NCI-H1048 (cell line): ENCODE measurements at places on chromosomes 1 and 21.

DNA sequence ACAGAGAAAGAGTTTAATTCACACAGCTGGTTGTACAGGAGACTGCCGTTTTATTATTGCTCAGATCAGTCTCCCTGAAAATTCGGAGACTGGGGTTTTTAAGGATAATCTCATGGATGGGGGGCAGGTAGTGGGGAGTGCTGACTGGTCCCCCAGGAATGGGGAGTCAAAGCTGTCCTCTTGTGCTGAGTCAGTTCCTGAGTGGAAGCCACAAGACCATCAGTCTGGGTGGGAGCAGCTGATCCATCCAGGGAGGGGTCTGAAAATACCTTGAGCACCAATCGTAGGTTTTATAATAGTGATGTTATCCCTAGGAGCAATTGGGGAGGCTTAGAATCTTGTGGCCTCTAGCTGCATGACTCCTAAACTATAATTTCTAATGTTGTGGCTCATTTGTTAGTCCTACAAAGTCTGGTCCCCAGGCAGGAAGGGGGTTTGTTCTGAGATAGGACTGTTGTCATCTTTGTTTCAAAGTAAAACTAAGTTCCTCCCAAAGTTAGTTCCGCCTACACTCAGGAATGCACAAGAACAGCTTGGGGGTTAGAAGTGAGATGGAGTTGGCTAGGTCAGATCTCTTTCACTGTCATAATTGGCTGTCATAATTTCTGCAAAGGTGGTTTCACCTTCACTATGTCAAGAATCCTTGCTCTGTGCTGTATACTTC, 50.3 kb downstream of the TRAF5 start:
- no peak for DNase-seq

DNA sequence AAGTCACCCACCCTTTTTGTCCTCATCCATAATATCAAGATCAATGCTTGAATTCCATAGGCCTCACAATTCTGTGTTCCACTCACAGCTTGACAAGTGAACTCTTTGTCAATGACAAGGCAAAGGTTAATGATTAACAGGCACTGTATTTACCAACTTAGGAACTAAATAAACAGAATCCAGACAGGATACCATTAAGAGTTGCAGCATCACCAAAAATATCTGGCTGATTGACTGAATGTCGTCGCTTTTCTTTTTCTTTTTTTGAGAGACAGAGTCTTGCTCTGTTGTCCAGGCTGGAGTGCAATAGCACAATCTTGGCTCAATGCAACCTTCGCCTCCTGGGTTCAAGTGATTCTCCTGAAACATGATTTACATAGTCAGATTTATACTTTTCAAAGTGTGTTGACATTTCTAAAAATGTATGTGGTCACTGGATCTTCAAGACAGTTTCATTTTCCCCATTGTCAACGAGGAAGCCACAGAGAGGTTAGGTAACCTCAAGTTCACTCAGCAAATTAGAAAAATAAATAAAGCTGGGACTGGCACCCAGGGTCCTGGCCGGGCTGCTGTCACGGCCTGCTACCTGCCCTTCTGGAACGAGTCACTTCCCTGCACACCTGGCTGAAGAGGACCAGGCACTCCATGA, 81.0 kb downstream of the PDE9A start:
- DNase-seq = no peak

GRCh38 chr21:36210779-36211659, 54.4 kb downstream of the DOP1B start:
- DNase-seq = no peak

GRCh38 chr1:245255783-245256182, 101.0 kb downstream of the KIF26B start:
- DNase-seq = no peak

GRCh38 chr1:192877283-192877886, 68.5 kb downstream of the RGS2 start:
- no peak for DNase-seq

DNA sequence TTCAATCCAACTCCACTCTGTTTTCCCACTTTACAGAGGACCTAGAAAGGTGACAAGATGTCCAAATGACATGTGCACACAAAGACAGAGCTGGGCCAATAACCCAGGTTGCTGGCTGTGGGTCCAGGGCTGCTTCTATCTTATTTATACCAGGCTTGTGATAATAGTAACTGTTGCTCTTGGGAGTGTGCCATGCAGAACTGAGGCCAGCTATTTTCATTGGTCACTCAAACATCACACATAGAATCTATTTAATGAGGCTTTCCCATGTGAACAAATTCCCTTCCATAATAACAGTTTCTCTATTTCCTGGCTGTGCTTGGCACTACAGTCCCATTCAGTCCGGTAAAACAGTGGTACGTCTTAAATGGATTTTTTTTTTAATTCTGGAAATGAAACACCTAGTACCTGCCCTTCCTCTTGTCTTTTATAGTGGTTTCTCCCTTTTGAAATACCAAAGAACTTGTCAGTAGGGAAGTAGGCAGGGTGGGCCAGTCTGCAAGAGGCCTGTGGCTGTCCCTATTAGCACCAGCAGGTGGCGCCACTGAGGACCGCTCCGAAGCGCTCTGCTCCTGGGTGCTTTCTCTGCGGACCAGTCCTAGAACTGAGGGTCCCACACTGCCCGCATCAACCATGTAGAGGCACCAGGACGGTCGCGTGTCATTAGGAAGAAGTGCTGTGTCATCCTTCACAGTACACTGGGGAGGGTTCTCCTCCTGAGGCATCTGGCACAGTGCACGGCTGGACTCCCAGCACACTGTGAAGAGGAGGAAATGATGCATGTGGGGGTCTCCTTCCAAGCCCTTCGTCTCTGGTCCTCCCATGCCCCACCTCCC, 52.1 kb downstream of the GPR161 start:
- DNase-seq = peak; percentile 21

GRCh38 chr1:9201401-9202239, 33.0 kb upstream of the H6PD start:
- no peak for DNase-seq

- DNase-seq = no peak
Measured at GRCh38 chr1:6385488-6386191, 7.9 kb downstream of the ACOT7 start.

GRCh38 chr1:204842892-204843291, 27.8 kb upstream of the NFASC start:
- no peak for DNase-seq

DNA sequence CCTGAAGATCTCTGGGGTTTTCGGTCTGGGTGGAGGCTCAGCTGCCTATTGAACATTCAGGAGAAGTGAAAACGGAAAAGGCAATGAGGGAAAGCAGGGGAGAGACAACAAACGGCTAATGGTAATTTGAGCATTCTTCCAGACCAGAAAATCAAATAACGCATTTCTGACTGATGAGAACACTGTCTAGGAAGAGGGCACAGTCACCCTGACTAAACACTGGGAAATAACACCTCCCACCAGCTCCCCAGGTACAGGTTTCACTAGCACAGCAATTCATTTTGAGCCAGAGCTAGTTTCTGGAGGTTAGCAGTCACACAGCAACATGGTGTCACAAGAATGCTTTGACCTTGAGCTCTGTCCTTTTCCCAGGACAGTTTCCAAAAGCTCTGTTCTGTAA, 21.1 kb downstream of the NCF2 start:
- DNase-seq = no peak

GRCh38 chr1:243658594-243659105, 191.4 kb downstream of the AKT3 start:
- no peak for DNase-seq

GRCh38 chr1:241612533-241613477, 27.4 kb downstream of the CHML start:
- no peak for DNase-seq

DNA sequence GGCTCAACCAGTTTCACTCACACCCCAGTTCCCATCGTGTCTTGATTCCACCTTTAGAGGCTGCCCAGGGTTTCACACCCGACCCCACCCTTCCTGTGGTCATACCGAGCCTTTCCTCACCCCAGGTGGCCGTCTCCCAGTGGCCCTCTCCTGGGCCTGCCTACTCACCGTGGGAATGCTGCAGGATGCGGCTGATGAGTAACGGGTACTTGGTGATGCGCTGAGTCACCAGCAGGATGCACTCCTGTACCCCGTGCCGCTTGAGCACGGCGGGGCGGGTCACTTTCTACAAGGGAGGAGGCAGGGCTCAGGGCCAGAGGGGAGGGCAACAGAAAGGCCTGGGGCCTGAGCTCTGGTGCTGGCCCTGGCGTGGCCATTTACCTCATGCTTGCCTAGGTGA, 16.4 kb downstream of the ARHGEF2 start:
- DNase-seq = no peak

- no peak for DNase-seq
Measured at GRCh38 chr1:50424884-50425375, 1.7 kb upstream of the DMRTA2 start.

GRCh38 chr1:160400223-160400645, at the start of gene VANGL2:
TSS of gene VANGL2 (plus strand) at chr1:160400564. CDS start at chr1:160415838, 15,274 bp downstream.
- peak; percentile 54 for DNase-seq

GRCh38 chr1:222994511-222995235, 148.4 kb downstream of the TLR5 start:
- no peak for DNase-seq
